ENCODE measurements at places on chromosomes 3 and 15. TPM values are rescaled to one million over a fixed set of nuclear protein-coding genes. Genes with fewer than 3 reads are reported as not detected.

The C3orf22 gene
- total RNA-seq: not detected

The KIF7 gene
- total RNA-seq: 6.1 TPM

The UCN2 gene
- 35.4 TPM for total RNA-seq

The CLDN11 gene
- total RNA-seq: 4.8 TPM

All from foreskin keratinocyte (primary cell).